MM.1S (cell line): ENCODE measurements at places on chromosomes 2 and 18.

DNA sequence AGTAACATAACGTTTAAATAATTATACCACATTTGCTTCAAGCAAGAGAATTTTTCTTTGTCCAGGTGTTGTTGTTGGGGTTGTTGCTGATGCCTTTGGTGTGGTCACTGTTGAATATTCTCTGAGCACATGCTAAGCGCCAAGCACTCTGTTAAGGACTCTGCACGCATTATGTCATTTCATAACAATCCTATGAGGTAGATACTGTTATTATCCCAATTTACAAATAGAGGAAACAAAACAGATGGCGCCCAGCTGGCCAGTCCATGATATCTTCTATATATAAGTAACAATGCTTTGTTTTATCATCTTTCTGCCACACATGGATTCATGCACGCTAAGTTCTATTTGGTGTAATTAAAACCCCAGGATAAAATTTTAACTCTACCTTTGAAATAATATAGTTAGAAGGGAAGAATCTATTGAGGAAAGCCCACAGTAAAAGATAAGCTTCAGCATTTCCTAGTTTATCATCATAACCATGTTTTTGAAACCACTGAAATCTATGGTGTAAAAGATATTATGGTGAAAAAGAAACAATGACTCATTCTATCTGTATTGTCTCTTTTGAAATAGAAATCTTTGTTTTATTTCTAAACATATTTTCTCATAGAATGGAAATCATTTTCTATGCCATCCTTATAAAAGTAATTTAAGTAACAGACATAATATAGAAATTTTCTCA lies 199.7 kb downstream of the PID1 start:
- no peak for DNase-seq

DNA sequence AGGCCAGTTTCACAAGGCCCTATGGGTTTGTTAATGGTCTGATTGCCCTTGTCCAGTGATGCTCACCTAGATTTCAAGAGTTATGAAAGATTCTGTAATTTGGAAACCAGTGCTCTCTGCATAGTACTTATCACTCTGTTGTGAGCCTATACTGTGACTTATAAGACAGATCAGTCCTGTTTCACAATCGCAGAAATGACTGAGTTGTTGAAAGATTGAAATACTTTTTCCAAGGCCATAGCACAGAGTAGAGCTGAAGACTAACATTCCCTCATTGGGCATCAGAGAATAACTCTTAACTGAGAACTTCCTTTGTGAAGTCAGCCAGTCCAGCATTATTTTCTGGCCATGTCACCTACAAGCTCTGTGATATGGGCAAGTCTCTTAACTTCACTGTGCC lies 44.0 kb downstream of the CCDC85A start:
- no peak for DNase-seq

DNA sequence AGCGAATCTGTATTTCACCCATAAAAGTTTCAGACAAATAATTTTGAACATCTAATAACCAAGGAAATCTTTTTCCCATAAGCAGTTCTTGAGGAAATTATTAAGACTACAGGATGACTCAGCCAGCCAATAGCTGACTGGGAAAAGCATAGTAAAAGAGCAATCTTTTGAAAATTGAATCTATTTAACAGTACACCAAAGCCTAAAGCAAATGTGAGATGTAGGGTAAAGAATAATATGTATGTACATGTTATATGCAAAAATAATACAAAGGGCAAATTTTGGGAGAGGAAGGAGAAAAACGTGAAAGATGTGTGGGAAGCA lies 12.6 kb upstream of the KDSR start:
- DNase-seq: no peak

DNA sequence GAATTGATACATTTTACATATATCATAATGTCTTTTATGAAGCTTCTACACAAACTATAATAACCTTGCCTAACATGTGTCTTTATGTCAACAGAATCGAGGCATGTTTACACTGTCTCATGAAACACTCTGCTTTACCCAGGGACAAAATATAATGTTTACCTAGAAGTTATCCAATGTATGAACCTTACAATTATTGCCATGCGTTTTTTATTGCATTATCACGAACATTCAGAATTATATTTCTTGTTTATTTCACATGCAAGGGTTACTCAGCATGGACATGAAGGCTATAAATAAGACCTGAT lies 19.8 kb downstream of the LONRF2 start:
- no peak for DNase-seq

DNA sequence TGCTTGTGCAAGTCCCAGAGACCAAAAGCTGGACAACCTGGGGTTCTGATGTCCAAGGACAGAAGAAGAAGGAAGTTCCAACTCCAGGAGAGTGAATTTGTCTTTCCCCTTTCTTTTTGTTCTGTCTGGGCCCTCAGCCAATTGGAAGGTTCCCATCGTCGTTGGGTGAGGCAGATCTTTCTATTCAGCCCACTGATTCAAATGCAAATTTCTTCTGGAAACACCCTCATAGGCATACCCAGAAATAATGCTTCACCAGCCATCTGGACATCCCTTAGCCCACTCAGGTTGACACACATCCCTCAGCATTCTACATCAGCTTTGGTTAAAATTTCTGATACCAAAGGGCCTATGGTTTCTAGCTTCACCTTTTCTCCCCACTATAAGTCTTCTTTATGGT lies 156.5 kb downstream of the SP3 start:
- no peak for DNase-seq

DNA sequence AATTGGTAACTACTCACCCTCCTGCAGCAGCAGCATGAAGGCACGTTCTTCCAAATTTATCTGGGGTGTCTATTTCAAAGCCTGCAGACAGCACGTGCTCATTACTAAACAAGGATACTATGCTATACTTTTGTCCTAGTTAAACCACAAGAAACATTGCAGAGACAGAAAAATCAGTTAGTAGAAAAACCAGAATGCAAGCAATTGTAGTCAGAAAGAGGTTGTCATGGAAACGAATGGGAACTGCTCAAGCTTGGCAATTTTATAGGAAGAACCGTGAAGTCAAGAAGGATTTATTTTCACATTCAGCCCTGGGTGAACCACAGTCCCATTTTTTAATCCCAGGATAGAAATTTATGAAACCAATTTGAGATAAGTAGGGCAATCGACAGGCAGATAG lies 162.2 kb upstream of the PGAP1 start:
- no peak for DNase-seq
